HL-60 (cell line): ENCODE measurements at places on chromosomes 11 and 22.

GRCh38 chr11:99865951-99866350 is 821.1 kb upstream of the ARHGAP42 start:
- DNase-seq = no peak

DNA sequence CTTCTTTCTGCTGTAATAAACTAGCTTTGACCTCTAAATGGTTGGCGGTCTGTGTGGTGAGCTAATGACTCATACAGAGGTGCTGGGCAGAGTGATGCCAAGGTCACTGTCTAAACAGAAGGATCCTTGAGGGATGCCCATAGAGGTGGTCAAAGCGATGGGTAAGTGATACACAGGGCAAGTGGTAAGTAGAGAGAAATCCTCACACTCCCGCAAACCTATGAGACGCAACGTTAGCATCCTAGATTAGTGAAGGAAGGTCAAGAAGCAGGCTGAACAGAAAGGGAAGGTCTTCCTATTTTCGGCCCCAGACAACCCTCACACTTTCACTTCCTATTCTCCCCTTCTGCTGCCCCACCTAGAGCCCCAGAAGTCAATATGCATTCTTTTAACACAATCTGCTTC is 65.6 kb upstream of the SESN3 start:
- peak; percentile 60 for DNase-seq

GRCh38 chr11:111413849-111414248 is 34.8 kb upstream of the POU2AF1 start:
- DNase-seq = no peak

- no peak for DNase-seq
These were observed 4.0 kb downstream of the PHOX2A start for GRCh38 chr11:72239849-72240460.

DNA sequence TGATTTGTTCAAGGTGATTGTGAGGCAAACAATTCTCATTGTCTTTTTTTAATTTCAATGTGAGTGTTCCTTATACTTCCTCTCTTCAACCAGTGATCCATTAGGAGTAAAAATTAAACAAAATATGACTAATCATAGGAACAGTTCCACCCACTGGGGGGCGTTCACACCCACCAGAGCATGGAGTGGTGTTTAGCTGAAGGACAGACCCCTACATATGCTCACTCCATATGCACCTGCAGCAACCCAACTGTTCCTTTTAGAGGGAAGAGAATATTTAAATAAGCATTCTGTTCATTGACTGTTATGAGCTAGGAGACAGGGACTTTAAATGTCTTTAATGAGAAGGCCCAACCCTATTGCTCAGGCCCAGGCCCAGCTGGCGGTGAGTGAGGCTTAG is 78.7 kb upstream of the DRD2 start:
- no peak for DNase-seq
